Lung microvascular endothelial cell (primary cell): ENCODE measurements at places on chromosomes 5 and 9.
A peak's percentile ranks its signal among the peaks of the same experiment; 100 is the strongest.

- DNase-seq, result no peak
Measured at GRCh38 chr5:141771031-141771430, 89.0 kb upstream of the ARAP3 start.

GRCh38 chr9:134793288-134794188 is 87.1 kb upstream of the FCN2 start:
- no peak for DNase-seq

DNA sequence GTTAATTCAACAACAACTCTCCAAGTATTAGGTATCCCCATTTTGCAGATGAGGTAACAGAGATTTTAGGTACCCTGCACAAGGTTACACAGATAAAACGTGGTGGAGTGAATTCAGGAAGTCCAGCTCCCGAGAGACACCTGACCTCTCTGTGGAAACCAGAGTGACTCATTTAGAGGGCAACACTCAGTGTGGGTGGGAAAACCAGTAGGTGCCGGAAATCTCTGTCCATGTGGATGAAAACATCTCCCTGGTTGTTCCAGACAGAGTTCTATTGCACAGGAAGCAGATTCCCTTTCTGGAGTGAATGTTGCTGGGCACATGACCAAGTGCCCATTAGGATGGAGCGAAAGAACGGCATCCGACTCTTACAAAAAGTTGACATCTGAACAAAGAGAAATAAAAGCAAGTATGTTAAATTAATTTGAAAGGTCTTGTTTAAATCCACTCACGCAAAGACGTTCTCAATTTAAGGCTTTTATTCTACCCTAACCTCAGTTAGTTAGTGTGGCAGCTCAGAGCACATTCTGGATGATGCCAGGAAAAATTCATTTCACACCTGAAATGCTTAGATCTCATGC is 391.9 kb upstream of the WWC1 start:
- DNase-seq, result no peak

DNA sequence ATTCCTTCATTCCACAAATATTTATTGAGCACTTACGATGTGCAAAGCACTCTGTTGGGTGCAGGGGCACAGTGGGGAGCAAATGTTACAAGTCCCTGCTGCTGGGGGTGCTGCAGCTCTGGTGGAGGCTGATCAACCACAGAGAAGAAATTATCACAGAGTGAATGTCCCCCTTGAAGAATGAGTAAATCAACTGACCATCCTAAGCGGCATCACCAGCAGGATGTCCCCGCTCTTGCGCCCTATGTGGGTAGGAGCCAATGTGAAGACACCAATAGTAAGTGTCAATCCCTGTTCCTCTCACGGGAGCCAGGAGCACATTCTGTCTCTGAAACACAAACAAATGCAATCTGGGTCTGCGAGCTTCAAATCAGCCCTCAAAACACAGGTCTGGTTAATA is 47.4 kb upstream of the TBC1D9B start:
- DNase-seq, result no peak

DNA sequence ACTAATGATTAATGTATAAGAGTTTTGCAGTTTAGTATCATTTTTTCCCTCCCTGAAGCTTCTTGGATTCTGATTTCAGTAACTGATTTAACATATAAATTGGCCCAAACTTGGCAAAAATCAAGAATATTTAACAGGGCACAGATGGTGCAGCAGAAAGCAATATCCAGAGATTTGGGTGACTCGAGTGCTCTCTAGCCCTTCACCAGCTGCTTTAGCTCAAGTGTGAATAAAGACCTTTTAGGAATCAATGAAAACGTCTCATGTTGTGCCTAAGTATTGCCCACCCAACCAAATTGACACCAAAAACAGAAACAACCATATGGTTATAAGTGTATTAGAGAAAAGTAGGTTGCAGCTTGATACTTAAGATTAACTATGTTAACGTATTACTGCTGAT is 933.4 kb upstream of the PTPRD start:
- DNase-seq, result no peak

GRCh38 chr5:149521739-149522685 is 29.2 kb downstream of the CSNK1A1 start:
- DNase-seq, result no peak

- no peak for DNase-seq
Measured at GRCh38 chr5:125603321-125603720, 819.9 kb upstream of the GRAMD2B start.

- DNase-seq, result peak; percentile 57
Measured at GRCh38 chr9:22111176-22111953, 102.3 kb upstream of the CDKN2B start.

- no peak for DNase-seq
Measured at GRCh38 chr5:106691701-106692100, 979.0 kb downstream of the EFNA5 start.

GRCh38 chr5:133664422-133664821 is 52.1 kb upstream of the FSTL4 start:
- no peak for DNase-seq

DNA sequence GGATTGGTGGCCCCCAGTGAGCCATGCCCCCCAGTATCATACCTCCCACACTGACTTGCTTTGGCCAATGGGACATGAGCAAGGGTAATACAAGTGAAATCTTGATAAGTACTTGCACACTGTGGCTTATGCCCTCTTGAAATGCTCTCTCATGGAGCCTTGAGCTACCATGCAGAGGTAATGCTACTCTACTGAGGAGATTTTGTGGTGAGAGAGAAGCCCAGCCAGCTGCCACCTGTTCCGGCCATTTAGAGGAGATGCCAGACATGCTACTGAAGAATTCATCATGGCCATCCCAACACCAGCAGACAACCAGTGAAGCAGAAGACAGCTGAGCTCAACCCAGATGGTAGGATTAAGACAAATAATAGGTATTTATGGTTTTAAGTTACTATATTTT is 299.5 kb downstream of the MEF2C start:
- DNase-seq, result no peak

GRCh38 chr5:88682131-88682530 is 200.9 kb downstream of the MEF2C start:
- DNase-seq, result no peak

- no peak for DNase-seq
Measured at GRCh38 chr5:3237276-3237868, 358.3 kb upstream of the IRX1 start.

GRCh38 chr5:42982107-42982622 is 58.0 kb downstream of the ANXA2R start:
- DNase-seq, result no peak

GRCh38 chr9:1532171-1532570 is 482.0 kb downstream of the DMRT2 start:
- no peak for DNase-seq

DNA sequence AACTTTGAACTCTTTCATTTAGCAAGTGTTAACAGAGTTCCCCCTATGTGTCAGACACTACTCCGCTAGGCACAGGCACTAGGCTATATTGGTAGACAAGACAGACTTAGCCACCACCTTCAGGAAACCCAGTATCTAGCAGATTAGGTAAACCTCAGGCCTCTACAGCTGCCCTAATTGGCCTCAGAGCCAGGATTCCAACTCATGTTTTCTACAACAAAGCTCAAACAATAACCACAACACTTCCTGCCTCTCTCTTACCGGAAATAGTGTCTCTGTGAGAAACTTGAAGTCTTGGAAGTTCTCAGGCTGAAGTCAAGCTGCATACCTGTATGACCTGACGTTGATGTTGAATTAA is 116.6 kb upstream of the SLC44A1 start:
- peak; percentile 96 for DNase-seq

- DNase-seq, result no peak
Measured at GRCh38 chr5:93756372-93756771, 15.0 kb upstream of the POU5F2 start.
